SHP77 (cell line): ENCODE measurements at places on chromosomes 7 and 10.
A peak's percentile ranks its signal among the peaks of the same experiment; 100 is the strongest.

- peak; percentile 17 for DNase-seq
These were observed 61.7 kb downstream of the PWWP2B start for GRCh38 chr10:132458586-132459300.

- DNase-seq: no peak
These were observed 16.1 kb downstream of the TAS2R41 start for GRCh38 chr7:143493751-143494150.

DNA sequence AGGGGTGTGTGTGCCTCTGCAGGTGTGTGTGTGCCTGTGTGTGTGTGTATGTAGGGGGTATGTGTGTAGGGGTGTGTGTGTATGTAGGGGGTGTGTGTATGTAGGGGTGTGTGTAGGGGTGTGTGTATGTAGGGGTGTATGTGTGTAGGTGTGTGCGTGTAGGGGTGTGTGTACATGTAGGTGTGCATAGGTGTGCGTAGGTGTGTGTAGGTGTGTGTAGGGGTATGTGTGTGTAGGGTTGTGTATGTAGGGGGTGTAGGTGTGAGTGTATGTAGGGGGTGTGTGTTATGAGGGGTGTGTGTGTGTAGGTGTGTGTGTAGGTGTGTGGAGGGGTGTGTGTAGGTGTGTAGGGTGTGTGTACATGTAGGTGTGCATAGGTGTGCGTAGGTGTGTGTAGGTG, 48.6 kb upstream of the PSMG3 start:
- DNase-seq: no peak

GRCh38 chr10:122446668-122447423, 7.6 kb upstream of the ARMS2 start:
- DNase-seq: no peak

GRCh38 chr7:129136887-129137642, 7.4 kb upstream of the TSPAN33 start:
- DNase-seq: no peak

- peak; percentile 76 for DNase-seq
These were observed 50.3 kb downstream of the HIP1 start for GRCh38 chr7:75688200-75689136.

DNA sequence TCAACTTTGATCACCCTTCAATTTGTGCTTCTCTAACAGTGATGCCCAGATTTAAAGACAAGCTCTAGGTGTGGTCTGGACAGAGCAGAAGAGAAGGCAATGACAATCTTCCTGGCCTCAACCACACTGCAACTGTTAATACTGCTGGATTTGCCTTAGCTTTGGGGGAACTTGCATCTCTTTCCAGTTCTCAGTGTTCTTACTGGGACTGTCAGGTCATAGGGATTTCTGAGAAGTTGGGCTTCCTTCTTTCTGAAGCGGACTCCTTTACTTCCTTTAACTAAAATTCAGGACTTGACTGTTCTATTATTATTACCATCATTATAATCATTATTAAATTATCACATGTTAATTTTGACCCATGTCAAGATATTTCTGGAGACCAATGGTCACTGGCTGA, 80.8 kb downstream of the OSBPL3 start:
- DNase-seq: no peak

DNA sequence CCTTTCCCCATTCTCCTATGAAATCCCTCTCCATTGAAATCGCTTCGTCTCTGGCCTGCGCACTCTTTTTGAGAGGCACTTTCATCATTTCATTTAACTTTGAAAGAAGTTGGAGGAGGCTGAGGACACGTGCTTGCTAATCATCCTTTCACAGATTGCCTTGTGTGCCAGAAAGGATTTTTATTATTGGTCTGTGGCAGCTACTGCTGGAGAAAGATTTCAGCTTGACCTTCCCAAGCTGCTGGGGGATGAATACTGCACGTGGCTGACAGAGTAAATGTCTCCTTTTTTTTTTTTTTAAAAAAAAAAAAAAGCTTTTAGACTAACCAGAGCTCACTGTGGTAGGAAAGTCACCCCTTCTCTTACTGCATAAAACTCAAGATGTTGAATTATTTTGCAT, 44.2 kb upstream of the KCNIP2 start:
- no peak for DNase-seq
